Left ventricle myocardium superior (tissue), 1 donor: ENCODE measurements at places on chromosomes 3 and 15.

- no peak for DNase-seq
These were observed 1084.1 kb downstream of the FHIT start for GRCh38 chr3:60167186-60167585.

GRCh38 chr3:159322322-159322939, 520.6 kb downstream of the MFSD1 start:
- peak; percentile 62 for DNase-seq

- no peak for DNase-seq
These were observed 83.6 kb upstream of the GSK3B start for GRCh38 chr3:120177707-120178306.

- DNase-seq, result peak; percentile 24
These were observed 80.7 kb downstream of the NR2E3 start for GRCh38 chr15:71891026-71891425.

- no peak for DNase-seq
These were observed 140.4 kb upstream of the TP63 start for GRCh38 chr3:189490749-189491148.
